Stimulated activated CD4-positive, alpha-beta T cell treated with anti-CD3 and anti-CD28 coated beads, Interleukin-4, amount 100 ng/mL, for 24 hours (primary cell): ENCODE measurements at places on chromosomes 3 and 15.

- no peak for DNase-seq
Observed at GRCh38 chr15:55742498-55742926, 440 bp downstream of the PRTG start.

- no peak for DNase-seq
Observed at GRCh38 chr3:11736136-11736833, 92.6 kb upstream of the VGLL4 start.

GRCh38 chr15:66080717-66081398, 172.7 kb downstream of the MEGF11 start:
- no peak for DNase-seq

DNA sequence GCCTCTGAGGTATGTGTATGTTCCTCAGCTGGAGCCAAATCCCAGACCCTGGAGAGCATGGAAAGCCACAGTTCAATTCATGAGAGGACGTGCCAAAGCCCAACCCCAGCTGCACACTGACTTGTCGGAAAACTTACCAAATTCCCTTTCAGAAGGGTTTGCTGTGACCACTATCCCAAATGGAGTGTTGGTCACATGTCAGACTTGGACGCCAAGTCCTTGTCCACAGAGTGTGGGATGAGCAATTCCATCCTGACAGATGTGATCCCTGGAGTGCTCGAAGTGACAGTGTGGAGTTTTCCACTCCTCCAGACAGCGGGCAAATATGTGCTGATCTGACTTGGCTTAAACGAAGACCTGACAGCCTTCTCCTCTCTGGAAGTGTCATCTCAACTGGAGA, 71.2 kb downstream of the RORA start:
- DNase-seq: no peak

- no peak for DNase-seq
Observed at GRCh38 chr3:113607219-113607596, 74.9 kb downstream of the SIDT1 start.

DNA sequence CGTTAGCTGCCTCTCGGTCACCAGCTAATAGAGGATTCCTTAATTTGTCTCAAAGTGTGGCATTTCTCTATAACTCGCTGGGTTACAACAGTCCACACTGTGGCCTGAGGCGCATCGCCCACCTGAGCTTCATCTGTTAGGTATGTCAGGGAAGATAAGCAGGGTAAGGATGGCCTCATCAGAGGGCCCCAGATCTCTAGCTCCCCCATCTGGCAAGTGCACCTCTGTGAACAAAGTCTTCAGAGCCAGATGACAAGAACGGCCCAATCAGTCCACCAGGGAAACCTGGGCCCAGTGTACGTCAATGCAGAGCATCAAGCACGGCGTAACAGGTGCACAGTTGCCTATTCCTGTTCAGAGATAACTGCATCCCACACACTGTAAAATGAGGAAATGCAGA, 23.2 kb downstream of the FRG2C start:
- no peak for DNase-seq

- DNase-seq: no peak
Observed at GRCh38 chr3:52539010-52539653, 2.7 kb downstream of the UQCC5 start.

GRCh38 chr3:15755780-15756179, 42.0 kb downstream of the ANKRD28 start:
- no peak for DNase-seq

DNA sequence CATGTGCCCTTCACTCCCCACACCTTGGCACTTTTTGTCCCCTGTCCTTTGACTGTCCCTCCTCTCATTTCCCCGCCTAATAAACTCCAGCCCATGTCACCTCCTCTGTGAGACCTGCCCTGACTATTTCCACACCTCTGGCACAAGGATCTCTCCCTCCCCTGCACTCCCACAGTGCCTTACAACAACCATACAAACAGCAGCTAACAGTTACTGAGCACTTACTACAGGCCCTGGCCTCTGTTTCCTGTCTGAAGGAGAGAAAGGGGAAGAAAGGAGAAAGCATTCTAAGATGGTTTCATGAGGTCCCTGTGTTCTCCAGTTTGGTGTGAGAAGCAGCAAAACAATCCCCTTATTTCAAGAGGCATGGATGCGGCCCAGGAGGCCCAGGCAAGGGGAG, 20.0 kb upstream of the TRH start:
- no peak for DNase-seq

DNA sequence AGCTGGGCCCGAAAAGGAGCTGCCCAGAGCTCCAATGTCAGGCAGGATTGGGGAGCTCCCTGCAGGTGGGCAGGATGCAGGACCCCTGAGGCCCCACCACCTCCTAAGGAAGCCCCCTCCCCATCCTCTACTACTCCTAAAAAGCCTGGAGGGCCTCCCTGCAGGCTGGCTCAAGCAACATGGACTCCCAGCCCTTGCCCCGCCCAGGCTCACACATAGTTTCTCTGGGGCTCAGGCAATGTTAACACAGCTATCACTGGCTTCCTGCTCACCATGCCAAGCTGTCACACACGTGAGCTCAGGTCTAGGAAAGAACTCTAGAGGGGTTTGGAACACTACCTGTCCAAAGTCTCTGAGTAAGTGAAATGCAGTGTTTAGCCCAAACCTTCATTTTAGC, 65.4 kb upstream of the ZNF148 start:
- DNase-seq: no peak

DNA sequence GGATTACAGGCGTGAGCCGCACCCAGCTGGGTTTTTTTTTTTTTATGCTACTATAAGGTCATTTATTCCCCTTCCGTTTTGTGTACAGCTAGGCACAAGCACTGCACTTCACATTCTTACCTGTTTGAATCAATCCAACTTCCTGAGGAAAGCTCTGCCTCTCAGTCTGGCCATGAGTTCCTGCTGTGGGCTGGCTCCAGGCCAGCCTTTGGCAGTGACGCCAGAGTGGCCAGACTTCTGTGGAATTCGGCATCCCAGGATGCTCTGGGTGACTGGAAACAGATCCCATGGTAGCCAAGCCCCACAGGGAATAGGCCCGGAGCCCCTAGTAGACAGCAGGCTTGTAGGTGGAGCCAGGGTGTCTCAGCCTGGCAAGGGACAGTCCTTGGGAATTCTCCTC, 21.5 kb upstream of the TIMP4 start:
- no peak for DNase-seq

- DNase-seq: no peak
Observed at GRCh38 chr3:69743975-69744906, 5.0 kb downstream of the MITF start.

DNA sequence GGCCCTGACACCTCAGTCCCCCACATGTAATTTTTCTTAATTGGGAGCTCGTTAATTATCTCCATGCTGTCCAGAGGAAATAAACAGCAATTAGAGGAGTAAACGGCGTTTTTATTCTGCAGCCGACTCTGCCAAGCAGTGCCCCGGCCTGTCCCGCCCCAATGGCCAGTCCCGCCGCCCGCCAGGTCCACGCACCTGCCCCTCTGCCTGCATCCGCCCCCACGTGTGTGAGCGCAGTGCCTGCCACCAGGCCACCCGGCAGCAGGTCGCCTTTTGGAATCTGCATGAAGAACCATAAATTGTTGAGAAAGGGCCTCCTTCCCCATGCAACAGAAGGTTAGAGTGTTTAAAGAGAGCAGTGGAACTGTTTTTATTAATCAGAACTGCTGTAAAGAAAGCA, 87.5 kb upstream of the LINGO1 start:
- no peak for DNase-seq

- no peak for DNase-seq
Observed at GRCh38 chr15:35720019-35720418, 174.1 kb upstream of the DPH6 start.

DNA sequence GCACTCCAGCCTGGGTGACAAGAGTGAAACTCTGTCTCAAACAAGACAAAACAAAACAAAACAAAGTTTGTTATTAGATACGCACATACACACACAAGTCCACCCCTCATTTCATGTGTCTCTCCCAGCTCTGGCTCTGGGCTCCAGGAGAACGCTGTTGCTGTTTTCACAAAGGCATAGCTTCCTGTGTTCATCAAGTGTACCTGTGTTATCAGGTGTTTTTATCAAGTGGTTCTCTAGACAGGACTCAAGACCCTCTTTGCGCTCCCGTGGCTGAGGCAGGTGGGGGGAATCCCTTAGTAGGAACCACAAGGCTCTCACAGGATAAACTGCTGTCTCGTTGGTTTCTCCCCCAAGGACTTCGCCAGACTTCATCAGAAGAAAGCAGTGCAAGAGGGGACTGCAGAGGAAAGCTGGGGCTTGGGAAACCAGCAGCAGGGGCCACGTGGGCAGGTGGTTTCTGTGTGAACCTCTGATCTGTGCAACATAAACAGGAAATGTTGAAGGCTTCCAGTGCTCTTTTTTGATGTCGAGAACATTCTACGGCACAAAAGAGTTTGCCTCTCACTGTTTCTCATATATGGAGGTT, 6.9 kb upstream of the PPP1R2 start:
- peak; percentile 73 for DNase-seq

GRCh38 chr3:31567036-31567435, 34.3 kb downstream of the STT3B start:
- DNase-seq: peak; percentile 24

DNA sequence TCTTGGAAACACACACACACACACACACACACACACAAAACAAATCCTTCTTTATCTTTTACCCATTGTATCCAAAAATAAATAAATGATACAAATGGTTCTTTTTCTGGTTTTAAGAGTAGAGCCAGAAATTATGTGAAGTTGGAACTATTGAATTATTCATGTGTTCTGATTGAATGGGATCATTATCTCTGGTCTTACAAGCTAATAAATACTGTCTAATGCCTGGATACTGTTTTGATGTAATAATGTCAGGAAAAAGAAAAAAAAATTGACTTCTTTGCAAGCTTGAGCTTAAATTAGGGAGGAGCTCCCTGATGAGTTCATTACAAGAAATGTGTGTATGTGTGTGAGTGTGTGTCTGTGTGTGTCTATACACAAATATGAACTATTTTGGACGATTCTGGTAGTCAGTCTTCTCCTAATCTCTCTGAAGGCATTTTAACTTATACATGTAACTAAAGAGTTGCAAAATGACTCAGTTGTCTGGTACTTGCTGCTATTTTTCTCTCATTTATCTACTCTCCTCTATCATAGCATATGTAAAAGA, 507.2 kb upstream of the AGTR1 start:
- DNase-seq: no peak

GRCh38 chr3:69161587-69162307, 39.4 kb upstream of the LMOD3 start:
- peak; percentile 47 for DNase-seq

GRCh38 chr15:83065431-83065830, 1.6 kb downstream of the BTBD1 start:
- DNase-seq: no peak

DNA sequence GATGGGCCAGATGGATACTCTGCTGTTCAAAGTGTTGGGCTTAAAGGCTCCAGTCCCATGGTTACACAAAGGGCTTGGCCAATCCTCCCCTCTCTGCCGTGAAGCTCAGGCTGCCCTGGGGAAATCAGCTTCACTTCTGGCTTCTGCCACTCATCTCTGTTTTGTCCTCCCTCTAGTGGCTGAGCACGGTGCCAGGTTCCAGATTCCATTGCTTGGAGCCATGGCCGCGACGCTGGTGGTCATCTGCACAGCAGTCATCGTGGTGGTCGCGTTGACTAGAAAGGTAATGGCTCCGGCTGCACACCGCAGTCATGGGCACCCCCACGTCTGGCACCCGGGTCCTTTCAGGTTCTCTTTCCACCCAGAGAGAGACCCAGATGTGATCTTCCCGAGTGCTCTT, 5.6 kb downstream of the TIGIT start:
- no peak for DNase-seq

DNA sequence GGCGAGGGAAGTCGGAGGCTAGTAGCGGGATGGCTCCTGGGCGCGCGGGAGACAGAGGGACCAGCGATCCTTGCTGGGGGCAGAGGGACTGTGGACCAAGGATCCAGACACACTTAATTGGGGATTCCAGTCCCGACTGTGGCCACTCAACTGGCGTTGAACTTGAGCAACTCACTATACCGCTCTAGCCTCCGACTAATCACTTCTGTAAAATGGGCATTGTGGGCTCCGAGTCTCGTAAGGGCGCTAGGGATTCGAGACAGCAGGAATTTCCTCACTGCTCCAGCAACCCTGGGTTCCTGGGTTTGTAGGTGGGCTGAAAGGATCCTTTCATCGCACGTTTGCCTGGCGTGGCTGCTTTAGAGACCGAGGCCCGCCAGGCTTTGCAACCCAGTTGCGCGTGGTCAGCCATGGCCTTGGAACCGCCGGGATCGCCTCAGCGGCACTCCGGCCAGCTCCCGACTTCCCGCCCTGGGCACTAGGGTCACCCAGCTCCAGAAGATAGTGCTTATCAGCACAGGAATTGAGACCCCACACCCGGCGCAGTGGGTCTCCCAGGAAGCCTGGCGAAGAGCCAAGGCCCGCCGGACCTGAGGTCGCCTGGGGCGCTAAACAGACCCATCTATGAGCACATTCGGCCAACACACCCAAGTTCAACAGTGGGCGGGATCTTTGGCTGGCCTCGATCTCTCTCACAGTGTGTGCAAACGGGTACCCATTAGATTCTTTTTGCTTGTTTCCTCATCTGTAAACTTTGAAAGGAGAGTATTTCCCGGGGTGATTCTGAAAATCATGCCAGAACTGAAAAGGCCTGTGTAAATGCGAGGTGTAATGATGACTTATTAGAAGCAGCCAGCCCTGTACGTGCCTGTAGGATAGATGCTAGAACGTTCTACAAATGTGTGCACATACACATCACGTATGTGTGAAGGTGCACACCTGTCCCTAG, 9.9 kb downstream of the FOXL2 start:
- no peak for DNase-seq

- DNase-seq: no peak
Observed at GRCh38 chr3:169455472-169455871, 208.0 kb downstream of the MECOM start.

- DNase-seq: no peak
Observed at GRCh38 chr3:193767353-193768069, 174.5 kb downstream of the OPA1 start.

DNA sequence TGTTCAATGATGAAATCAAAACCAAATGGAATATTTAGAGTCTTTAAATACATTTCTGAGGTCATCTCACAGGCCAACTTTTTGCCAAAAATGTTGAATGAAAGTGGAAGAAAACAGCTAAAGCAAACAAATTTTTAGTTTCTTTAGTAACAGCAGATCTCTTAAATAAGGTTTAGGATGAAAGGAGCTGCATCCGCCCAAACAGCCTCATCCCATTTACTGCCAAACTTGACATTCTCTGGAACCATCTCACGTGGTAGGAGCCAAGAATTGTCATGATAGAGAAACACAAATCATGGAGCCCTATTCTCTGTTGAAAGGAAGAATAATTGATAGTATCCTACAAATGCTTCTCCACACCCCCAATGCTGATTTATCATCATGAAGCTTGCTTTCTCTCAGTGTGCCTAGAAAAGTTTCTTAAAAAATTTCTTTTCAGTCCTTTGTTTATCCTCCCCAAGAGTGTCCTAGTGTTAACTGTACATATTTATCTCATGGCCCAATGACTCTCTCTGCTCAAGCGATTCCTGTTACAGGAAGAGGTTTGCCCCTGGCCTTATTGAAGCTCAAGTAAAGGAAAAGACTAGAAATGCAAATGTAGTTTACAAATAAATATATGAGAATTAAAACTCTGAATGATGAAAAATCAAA, 23.4 kb downstream of the SLC9A9 start:
- DNase-seq: no peak

GRCh38 chr3:157436583-157437291, at the start of gene PTX3:
PTX3 (plus strand) TSS chr3:157436850; CDS start chr3:157436934, 84 bp downstream.
- DNase-seq: no peak

GRCh38 chr3:142239421-142239820, 14.0 kb upstream of the GK5 start:
- no peak for DNase-seq

GRCh38 chr15:101313041-101313761, 18.2 kb upstream of the SNRPA1 start:
- DNase-seq: no peak
